ENCODE measurements at places on chromosomes 1 and 21.

DNA sequence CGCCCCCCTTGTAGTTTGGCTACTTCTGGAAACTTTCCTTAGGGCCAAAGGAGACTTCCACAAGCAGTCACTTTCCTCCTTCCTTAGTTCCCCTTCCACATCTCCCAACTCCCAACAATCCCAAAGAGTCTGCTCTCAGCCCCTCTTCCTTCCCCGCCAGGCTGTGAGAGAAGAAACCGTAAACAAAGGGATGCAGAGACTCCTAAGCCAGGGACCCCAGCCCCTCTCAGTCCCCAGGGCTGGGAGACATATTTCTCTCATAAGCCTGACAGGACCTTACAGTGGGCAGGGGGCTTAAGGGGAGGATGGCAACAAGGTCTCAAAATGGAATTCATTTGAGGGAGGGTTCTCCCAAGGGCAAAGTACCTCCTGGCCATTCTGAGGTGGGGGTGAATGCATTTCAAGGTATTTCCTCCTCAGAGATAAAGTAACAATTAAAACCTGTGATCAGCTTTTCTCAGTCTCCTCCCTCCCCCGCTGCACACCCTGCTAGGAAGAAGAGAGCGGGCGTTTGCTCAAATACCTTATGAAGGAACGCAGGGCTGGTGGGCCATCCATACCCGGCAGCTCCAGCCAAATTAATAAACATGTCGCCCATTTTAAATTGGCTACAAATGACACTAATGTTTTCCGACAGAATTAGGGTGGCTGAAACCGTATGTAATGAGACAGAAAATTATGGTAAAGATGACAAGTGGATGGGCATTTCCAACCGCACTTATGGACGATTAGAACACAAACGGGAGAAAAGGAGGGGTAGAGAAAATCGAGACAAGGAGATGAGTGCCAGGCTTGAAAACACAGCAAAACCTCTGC is 4.0 kb downstream of the BARHL2 start:
- DNase-seq: no peak

GRCh38 chr1:33683913-33684312 is 180.0 kb upstream of the HMGB4 start:
- no peak for DNase-seq

DNA sequence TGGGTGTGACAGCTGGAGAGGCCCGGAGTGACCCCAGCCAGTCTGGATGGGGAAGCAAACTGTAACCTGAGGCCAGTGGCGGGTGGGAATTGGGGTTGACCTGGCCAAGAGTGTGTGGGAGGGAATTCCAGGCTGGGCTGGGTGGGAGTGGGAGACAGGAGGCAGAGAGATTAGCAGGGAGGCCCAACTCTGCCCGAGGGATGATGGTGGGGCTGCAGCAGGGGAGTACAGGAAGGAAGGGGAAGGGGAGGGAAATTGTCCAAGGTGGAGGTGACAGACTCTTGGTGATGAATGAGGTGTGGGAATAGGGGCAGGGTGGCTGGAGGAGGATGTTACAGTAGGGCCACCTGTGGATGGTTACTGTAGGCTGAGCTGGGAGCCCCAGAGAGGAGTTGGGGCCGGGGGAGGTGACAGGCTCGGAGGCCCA is 40.4 kb downstream of the HUNK start:
- no peak for DNase-seq

GRCh38 chr1:234546890-234547788 is 62.8 kb downstream of the IRF2BP2 start:
- DNase-seq: no peak

DNA sequence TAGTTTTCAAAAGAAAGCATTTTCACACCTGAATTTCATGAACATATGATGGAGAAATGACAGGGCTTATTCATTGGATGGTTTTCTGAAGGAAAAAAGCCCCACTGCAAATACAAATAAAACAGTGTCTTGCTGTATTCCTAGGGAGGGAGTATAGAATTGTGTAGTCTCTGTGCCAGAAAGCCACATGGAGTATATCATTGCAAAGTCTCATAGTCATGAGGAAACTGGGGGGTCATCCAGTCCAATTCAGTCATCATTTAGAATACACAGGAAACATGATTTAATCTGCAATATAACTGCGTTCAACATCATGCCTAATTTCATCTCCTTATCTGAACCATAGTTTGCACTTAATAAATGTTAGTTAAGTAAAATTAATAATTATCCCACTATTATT is 222.3 kb downstream of the NTNG1 start:
- no peak for DNase-seq

GRCh38 chr1:66777831-66778230 is 23.2 kb downstream of the INSL5 start:
- DNase-seq: no peak

DNA sequence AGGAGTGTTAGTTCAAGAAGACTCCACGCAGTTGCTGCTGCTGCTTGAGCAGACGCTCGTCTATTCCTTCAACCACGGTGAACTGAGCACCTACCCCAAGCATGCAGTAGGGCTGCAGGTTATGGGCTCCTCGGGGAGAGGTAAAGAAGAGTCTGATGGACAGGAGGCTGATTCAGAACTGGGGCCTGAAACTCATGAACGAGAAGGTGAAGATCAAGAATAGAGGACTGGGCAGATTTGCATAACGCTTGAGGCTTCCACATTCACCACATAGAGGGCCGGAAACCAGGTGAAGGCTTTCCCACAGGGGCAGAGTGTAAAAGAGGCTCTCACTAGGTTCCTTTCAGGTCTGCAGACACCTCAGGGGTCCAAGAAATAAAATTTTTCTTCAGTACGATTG is 9.1 kb downstream of the ABCA4 start:
- no peak for DNase-seq

- no peak for DNase-seq
Measured at GRCh38 chr1:200483491-200484143, 73.8 kb upstream of the ZNF281 start.

- no peak for DNase-seq
Measured at GRCh38 chr1:160652924-160653619, 6.2 kb upstream of the SLAMF1 start.

GRCh38 chr1:39080831-39081270 is 54.7 kb downstream of the NDUFS5 start:
- no peak for DNase-seq

GRCh38 chr1:2384941-2385481 is 6.3 kb downstream of the MORN1 start:
- DNase-seq: no peak

- DNase-seq: no peak
Measured at GRCh38 chr1:90817399-90817798, 100.3 kb upstream of the BARHL2 start.

- DNase-seq: no peak
Measured at GRCh38 chr1:178155481-178156255, 61.8 kb downstream of the RASAL2 start.

All from stimulated activated CD8-positive, alpha-beta memory T cell treated with anti-CD3 and anti-CD28 coated beads, Interleukin-12 subunit alpha, Interleukin-12 subunit beta, amount 100 ng/mL, for 1 hour (primary cell).